ENCODE measurements at places on chromosomes 3 and 15. TPM values are rescaled to one million over a fixed set of nuclear protein-coding genes. Genes with fewer than 3 reads are reported as not detected.
A peak's percentile ranks its signal among the peaks of the same experiment; 100 is the strongest.

DNA sequence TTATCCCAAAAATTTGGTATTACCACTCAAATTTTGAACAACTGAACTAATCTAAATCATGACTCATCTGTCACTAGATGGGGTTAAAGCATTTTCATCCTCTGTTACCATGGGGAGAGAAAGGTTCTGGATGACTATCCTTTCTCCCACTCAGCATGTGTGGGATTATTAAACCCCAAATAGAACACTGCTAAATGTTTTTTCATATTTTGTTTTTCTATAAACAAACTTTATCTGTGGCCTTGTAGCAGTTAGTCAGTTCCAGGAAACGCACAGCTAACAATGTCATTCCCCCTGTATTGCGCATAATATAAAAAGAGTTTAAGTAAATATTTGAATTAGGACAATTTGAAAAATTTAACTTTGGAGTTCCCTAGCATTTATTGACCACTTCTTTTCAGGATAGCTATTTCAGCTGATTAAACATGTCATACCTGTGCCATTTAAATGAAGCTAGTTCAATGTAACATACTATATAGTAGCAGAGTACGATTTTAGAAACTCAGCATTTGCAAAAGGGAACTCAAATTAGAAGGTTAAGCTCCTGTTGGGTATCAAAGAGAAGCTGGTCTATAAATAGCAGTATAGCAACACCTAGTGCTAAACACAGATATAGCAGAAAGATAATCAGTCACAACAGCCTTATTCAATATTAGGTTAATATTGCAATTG, 9.2 kb upstream of the TMEM212 start:
- peak; percentile 3 for DNase-seq

DNA sequence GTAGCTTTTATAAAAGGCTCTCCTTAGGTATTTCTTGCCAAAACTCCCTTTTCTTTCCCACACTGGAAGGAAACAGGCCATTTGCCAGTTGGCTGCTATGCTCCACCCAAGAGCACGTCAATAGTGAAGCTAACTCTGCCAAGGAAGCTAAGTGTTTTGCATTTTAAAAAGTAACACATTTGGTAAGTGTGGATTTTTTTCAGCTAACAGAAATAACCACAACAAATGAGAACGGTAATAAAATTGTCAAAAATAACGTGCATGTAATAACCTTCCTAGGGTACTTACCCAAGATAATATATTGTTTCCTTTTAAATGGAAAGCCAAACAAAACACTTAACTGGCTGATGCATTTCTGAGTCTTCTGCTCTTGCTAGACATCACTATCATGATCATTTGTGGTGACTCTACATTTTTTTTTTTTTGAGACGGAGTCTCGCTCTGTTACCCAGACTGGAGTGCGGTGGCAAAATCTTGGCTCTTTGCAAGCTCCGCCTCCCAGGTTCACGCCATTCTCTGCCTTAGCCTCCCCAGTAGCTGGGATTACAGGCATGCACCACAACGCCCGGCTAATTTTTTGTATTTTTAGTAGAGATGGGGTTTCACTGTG, 4.6 kb downstream of the DPP8 start:
- peak; percentile 25 for DNase-seq

Gene HRH1
- 12.4 TPM for total RNA-seq

DNA sequence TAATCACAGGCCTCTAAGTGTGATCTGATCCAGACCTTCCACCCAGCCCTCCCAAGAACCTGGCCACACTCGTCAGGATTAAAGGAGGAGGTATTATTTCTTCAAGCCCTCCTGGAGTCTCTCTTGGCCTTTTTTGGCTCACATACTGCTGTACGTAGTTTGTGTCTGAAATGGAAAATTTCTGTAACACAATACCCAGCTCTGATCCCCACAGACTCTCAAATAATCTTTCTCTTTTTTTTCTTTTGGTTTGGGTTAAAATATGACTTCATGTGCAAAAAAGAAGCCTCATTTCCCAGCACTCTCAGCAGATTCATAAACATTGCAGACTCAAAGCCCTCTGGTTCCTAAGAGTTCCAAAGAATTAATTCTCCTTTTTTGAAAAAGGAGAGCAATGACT, 96.5 kb upstream of the PHLDB2 start:
- peak; percentile 21 for DNase-seq

Gene MUC13
- total RNA-seq: not detected

DNA sequence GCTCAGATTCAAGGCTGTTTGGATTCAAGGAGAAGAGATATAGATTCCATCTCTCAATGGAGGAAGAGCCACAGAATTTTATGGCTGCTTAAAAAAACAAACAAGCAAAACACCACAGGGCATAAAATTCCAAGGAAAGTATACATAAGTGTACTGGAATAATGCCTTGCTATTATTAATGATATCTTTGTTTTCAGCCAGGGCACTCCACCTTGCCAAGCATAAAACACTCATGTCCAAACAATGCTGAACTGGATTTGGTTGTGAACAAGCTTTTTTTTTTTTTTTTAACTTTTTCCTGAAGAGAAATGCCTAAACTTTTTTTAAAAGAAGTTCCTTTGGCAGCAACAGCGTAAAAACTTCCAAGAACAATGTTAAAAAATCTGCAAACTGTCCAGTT, 4.8 kb upstream of the CLSTN2 start:
- no peak for DNase-seq

DNA sequence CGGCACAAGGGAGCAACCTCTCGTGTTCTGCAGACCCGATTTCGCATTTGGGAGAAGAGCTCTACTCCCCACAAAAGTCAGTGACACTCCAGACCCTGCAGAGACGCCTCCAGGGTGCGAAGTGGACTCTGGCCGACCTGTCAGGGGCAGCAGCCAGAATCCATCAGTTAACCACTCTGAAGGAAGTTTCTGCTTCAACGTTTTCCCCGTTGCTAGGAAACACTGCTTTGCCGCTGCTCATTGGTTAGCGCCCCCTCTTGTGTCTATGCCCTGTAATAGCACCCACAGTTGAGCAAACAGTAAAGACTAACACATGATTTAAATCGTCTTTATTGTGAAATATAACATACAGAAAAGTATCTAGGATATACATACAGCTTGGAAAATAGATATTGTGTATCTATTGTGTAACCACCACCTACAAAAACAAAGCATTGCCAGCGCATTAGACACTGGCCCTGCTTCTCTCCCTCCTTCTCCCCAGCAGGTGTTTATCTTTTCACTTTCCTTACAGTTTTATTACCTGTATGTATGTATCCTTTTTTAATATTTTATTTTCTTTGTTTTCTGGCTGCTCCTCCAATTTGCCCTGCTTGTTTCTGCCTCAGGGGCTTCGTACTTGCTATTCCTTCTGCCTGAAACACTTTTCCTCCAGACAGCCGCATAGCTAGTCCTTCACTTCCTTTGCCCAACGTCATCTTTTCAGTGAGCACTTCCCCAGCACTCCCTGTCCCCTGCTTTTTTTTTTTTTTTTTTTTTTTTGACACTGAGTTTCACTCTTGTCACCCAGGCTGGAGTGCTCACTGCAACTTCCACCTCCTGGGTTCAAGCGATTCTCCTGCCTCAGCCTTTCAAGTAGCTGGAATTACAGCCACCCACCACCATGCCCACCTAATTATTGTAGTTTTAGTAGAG, 38.8 kb downstream of the TMEM40 start:
- peak; percentile 92 for DNase-seq

DNA sequence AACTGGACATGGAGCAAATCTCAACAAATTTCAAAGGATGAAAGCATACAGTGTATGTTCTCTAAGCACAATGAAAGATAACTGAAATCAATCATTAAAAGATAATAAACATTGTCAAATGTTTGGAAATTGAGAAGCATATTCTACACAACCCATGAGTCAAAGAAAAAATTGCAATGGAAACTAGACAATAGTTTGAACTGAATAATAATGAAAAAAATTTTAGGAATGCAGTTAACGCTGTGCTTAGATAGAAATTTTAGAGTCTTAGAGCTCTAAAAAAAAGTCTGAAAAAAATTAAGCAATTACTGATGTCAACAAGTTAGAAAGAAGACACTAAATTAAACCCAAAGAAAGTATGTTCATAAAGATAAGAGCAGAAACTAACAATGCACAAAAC, 15.5 kb downstream of the RABL3 start:
- DNase-seq: no peak

GRCh38 chr3:136642711-136643110, 109.5 kb downstream of the STAG1 start:
- DNase-seq: peak; percentile 18

DNA sequence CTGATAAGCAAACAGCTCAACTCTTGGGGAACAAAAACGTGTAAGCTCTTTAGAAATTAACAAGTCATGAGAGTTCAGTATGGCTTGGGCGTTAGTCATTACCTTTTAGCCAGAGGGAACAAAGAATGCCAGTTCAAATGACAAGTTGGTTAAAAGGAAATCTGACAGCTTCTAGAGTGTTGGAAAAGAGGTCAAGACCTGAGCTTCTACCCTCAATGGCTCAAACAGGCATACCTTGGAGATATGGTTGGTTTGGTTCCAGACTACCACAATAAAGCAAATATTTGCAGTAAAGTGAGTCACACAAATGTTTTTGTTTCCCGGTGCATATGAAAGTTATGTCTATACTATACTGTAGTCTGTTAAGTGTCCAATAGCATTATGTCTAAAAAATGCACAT, 136.1 kb downstream of the CACNA1D start:
- DNase-seq: no peak

DNA sequence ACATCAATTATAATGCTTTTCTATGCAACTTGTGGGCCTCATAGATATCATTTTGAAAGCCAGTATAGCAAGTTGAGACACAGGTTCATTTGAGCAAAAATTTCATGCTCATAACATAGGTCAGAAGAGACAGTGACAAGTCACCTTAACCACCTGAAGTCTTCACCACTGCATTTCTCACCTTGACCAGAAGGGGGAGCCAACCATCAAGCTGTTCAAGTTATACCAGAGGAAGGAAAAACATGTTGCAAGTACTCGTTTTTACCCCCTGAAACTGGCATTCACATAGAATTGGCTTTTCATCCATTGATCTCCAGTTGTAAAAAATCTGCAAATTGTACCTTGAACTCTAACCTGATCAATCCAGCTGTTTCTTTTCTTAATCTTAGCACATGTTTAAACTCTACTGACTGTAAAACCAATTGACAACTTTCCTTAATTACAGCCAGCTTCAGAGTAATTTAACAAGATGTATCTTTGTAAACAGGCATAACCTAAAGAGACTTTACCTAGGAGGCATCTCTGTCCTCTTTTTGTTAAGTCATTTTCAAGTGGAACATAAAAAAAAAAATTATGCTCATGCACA, 1.4 kb downstream of the LMOD3 start:
- DNase-seq: no peak

DNA sequence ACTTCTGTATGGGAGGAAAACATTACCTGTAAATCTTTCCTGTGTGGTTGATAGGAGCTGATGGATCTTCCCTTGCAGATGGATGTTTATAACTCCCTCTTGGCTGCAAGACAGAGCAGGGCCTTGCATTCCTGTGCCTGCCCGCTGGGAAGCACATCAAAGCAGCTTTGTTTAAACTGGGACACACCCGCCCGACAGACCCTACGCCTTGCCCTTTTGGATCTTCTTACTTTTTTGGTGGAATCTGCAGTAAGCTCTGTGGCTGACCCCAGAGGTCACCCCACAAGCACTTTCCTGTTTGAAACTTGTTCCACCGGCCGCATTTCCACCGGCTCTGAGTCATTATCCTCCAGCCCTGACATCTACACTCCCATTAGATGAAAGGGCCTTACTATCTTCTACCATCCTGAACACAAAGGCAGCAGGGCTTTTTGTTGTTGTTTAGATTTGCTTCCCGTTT, 244.1 kb upstream of the STT3B start:
- DNase-seq: no peak

DNA sequence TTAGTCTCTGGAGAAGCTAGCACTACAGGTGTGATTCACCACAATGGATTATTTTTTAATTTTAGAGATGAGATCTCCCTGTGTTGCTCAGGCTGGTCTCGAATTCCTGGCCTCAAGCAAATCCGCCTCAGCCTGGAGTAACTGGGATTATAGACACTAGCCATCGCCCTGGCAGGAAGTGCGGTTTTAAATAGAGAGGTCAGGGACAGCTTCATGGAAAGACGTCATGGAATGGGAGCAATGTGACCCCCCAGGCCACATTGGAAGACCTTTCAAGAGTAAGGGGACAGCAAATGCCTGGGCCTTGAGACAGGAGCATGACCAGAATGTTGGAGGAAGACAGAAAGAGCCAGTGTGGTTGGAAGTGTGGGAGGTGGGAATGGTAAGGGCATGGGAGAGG, 2.2 kb upstream of the ISG20 start:
- DNase-seq: no peak

DNA sequence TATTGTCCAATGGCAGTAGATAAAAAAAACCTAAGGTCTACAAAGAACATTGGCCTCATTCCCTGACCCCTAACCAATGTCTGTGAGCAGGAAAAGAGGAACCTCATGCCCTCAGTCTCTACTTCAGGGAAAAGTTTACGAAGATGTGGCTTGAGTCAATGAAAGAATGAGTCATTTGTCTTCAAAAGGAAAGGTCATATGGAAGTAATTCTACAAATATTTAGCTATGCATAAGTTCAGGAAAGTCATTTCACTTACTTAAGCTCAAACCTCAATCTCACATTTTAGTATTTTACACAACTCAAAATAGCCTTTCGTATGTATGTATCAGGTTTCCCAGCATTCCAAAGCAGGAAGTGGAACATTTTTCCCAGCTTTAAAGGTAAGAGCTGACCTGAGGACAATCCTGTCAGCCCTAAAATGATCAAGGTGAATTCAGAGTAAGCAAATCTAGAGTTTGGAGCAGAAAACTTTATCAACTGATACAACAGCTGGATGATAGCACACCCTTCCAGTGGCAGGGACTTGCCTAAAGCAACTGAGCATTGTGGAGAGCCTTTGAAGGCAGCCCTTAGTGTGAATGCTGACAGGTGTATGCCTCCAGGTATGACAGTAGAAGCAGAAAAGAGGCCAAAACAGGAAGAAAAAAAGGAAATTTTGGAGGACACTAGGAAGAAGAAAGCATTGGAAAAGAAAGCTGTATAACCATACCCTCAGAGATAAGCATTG, 53.9 kb upstream of the ACKR4 start:
- peak; percentile 76 for DNase-seq

Gene SERINC4
- total RNA-seq: not detected

DNA sequence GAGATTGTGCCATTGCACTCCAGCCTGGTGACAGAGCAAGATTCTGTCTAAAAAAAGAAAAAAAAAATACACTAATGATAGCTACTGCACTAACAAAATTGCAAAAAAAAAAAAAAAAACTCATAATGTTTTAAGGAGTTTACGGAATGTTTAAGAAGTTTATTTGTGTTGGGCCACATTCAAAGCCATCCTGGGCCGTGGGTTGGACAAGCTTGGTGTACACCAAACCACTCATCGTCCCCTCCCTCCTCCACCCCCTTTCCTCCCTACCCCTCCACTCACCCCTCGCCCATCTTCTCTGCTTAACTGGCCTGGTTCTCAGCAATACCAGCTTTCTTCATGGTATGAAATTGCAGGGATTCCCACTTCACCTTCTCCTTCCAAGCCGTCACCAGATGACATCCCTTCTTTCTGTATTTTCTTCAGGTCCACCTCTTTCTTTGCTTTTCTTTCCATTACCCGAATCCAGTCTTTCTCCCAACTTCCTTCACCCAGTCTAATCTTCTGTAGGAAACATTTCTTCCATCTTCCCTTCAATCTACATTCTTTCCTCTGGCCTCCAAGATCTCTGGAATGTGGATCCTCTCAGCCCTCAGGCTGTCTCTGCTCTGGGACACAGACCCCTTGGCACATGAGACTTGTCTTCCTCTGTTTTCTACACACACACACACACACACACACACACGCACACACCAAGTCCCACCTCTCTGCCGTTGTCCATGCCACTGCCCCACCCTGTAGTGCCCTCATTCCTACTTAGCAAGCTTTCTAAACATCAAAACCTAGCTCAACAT, 3.5 kb upstream of the MESP1 start:
- DNase-seq: peak; percentile 37

- DNase-seq: no peak
These were observed 655.9 kb downstream of the RBMS3 start for GRCh38 chr3:29936766-29937165.

Gene ARL6
- 11.6 TPM for total RNA-seq
